ENCODE measurements at places on chromosomes 4 and X.

DNA sequence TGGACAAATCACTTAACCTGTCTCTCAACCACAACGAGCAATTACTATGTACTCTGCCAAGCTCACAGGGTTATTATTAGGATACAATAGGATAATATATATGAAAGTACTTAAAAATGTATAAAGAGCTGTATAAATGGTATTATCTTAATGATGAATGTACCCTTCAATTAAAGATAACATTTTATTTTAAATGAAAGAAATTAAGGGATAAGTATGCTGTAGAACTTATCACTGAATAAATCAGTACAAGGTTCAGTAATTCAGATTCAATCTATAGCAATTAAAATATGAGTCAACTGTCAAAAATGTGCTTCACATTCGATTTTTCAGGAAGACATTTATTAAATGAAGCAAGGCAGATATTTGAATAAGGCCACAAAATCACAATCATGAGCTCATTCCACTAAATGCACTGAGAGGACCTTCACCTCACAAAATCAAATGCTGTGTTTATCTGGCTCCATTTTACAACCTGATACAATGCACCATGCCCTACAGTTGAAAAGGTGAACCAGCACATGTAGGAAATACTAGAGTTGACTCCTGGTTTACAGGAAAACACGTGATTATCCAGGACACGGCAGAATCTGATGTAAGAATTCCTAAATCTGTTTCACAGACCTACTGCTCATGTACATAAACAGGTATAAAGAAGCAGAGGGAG, 4.4 kb downstream of the LRCH2 start:
- no peak for DNase-seq

GRCh38 chrX:105837232-105837631, 14.9 kb downstream of the NRK start:
- DNase-seq: no peak

GRCh38 chr4:17985832-17986231, 35.7 kb downstream of the LCORL start:
- no peak for DNase-seq

DNA sequence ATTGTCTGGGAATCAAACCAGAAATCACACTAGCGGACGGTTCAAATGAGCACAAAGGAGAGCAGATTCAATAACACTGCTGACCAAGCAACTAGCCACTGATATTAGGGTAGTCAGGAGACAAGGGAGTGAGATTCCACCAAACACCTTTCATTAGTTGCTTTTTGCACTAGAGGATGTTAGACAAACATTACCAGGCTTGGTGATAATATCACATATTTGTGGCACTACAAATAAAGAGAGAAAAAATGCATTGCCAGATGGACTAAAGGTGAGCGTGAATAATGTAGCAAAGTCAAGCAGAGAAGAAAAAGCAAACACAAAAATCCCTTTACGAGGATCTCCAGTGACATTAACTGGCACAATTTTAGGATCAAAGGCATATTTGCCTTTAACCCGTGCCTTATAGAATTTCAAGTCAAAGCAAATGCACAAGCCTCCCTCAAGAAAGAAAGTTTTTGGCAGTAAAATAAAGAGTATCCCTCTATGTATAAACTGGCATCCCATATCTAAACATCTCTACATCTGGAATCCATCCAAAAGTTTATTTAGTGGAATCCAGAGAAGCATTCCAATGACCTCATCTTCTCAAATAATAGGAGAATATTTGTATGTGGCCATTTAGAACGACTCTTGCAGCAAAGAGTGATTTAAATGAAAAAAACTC, 290.9 kb downstream of the KCTD8 start:
- no peak for DNase-seq
